AG09309 (cell line): ENCODE measurements at places on chromosomes 6 and 20.
A peak's percentile ranks its signal among the peaks of the same experiment; 100 is the strongest.

GRCh38 chr6:28330041-28330440, 5.9 kb downstream of the ZSCAN31 start:
- no peak for DNase-seq

DNA sequence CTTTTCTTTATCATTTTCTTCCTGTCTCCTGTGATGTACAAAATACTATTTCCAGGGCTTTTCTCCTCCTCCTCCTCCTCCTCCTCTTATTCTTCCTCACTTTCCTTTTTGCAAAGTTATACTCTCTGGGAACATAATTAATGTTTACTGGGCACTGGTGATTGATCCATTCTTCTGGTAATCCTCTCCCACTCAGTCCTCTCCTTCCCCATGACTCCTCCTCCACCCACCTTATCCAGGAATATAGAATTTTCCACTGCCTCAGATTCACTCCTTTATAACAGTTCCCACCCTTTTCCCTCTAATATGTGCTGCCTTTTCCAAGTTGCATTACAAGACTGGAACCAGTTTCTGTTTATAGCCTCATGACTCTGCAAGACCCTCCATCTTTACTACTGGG, 62.5 kb upstream of the IYD start:
- DNase-seq = no peak

- no peak for DNase-seq
Measured at GRCh38 chr20:62066339-62066982, 780 bp upstream of the TAF4 start.

- no peak for DNase-seq
Measured at GRCh38 chr6:19929312-19929711, 92.1 kb downstream of the ID4 start.

DNA sequence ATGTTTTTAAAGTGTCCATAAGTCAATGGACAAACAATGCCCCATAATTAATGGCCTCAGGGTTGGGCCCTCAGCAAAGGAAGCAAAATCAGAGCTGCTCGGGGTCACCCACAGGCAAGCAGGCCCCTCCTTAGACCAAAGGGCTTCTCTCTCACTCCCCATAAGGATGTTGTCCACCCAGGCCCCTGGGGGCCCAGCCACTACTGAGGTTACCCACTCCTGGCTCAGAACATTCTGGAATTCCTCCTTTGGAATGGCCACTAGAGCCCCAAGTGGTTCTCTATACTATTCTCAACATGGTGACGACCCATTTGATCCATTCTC, 50.9 kb downstream of the BANF2 start:
- no peak for DNase-seq

DNA sequence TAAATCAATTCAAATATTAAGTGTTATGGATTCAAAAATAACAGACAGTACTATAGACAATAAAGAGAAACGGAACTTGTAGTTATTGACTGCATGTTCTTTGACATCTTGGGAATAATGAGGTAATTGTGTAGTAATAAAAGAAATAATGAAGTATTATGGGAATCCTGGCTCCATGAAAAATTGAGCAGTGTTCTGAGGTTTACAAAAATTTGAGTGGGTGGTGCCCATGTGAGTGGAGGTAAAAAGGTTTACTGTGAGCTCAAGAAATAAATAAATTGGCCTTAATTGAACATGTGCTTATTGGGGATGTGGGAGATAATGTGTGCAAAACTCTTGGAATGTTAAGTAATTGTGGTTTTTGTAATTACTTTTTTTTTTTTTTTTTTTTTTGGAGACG, 1013.7 kb upstream of the GJE1 start:
- no peak for DNase-seq

GRCh38 chr20:43586641-43587040, 4.1 kb upstream of the IFT52 start:
- no peak for DNase-seq

- no peak for DNase-seq
Measured at GRCh38 chr6:167915139-167915538, 82.3 kb upstream of the KIF25 start.

DNA sequence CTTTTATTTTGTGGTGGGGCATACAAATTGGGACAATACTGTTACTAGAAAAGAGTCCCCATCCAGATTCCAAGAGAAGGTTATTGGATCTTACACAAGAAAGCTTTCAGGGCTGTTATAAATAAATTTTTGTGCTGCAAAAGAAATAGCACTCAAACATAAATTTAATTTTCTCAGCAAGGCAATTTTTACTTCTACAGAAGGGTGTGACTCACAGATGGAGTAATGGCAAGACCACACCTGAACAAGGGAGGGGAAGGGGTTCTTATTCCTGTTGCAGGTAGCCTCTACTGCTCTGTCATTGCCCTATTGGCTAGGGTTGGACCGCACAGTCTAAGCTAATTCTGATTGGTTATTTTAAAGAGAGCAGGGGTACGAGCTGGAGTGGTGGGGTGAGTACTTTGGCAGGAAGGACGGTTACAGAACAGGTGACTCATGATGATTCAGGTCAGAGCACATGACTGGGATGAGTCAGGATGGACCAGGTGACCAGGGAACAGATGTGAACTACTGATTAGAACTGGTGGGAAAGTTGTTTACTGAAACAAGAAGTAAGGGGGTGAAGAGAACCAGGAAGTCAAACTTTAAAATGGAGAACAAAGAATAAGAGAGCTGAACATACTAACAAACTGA, 41.1 kb downstream of the CNR1 start:
- DNase-seq = no peak

DNA sequence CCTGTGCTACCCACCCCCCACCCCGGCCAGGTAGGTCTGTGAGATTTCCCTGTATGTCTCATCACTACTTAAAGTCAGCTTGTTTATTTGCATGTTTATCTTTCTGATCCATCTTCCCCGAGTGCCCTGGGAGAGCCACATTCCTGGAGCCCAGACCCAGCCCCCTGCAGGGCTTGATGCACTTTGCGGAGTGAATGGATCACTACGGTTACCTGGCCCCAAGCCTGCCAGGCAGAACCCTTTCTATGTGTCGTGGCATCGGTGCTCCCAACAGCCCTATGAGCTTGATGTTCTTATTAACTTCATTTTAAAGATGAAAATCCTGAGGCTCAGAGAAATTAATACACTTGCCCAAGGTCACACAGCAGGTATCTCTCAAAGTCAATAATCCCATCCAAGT, 13.6 kb upstream of the SLCO4A1 start:
- no peak for DNase-seq

DNA sequence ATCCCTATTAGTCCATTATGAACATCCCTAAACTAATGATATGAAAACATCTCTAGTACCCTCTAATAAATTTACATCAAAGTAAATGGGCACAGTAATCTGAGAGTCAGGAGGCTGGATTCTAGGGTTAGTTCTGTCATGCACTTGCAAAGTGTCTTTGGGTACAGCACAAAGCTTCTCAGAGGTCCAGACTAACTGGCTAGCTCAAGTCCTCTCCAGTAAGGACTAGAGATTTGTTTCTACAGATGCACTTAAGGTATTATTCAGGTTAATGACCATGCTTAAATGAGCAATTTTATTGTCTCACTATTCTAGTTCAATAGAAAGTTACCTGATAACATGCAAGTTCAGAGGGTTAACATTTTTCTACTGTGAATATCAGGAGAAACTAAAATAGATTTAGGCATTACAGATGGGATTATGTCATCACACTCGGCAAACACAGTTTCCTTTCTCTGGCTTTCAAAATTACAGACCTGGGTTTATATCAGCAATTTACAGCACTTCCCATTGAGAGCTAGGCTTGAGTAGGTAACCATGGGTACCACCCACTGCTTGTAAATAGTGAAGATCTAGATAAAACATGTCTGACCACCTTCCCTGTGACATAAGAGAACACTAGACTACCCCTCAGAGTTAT, 402.9 kb upstream of the RUNX2 start:
- no peak for DNase-seq

DNA sequence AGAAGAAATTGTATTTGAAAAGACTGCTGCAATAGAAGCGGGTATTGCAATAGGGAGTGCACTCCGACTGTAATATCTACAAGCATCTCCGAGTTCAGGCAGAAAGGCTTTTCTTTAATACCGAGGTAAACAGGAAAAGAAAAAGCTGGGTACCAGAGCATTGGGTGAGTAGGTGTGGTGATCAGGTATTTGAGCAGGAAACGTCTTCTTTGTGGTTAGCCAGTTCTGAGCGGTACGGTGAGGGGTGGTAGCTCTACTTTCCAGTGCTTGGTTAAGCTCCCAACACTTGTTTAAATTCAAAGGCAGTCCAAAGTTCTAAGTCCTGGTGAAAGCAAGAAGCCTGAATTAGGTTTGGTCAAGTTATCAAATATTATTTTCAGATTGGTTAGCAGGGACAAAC, 404.1 kb downstream of the LMBRD1 start:
- no peak for DNase-seq

DNA sequence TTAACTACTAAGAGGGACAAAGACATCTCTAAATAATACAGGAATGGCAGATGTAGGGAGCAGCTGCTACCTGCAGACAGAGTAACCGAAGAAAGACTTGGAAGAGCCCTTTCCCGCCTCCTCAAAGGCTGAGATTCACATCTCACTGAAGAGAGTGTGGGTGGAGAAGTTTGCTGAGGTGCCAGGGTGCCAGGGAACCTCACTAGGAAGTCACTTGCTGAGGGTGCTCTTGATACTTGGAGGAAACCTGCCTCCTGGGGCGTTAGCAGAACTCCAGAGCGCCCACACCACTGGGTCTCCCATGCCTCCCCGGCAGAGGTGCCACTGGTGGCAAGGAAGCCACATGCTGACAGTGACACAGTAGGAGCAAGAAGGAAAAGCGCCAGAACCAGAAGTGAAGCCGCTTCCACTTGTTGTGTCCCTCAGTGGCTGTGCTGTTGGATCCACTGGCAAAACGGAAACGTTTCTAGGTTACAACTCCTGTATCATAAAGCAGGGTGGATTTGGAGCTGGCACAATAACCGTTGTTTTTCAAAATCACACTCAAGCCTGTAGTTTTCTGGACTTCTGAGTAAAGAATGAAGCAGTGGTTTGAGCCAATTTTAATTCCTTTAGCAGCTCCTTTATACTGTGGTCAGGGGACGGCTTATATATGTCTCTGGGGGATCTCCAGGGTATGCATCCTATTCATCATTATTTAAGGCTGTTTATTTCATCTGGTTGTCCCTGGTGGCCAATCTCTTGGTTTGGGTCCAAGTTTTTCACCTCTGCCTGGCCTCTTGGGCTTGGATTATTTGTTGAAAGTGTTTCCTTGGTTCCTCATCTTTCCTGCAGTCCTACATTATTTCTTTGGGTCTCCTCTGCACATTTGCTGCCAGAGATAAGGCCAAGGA, 64.5 kb downstream of the CDC5L start:
- DNase-seq = no peak

DNA sequence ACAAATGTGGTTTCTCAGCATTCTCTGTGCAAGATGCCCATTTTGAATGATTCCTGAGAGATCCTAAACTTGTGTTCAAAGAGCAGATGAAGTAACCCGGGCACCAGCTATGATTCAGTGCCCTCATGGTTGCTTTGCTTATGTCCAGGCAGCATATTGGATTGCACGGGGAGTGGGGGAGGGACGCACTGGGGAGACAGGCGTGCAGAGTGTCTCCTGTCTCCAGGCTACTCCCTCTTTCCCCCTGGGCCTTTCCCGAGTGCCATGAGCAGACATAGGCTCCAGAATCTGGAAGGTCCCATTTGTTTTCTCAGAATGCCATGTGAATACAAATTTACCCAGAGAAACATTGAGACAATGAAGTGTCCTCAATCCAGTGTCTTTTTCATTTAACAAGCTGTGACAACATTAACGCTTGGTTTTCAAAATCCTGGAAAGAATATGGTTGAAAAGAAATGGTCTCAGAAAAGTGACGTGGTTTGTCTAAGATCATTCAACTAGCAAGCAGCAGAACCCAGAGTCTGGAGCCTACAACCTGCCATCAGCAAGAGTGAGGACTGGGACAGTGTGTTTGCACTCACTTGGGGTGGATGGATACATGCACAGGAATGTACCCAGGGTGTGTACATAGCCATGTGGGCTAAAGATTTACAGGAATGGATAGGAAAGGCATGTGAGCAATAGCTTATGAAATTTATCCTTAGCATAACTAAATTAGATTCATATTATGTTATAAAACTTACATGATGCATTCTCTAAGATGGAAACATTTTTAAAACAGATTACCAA, 4.2 kb downstream of the SYNDIG1 start:
- DNase-seq = no peak

DNA sequence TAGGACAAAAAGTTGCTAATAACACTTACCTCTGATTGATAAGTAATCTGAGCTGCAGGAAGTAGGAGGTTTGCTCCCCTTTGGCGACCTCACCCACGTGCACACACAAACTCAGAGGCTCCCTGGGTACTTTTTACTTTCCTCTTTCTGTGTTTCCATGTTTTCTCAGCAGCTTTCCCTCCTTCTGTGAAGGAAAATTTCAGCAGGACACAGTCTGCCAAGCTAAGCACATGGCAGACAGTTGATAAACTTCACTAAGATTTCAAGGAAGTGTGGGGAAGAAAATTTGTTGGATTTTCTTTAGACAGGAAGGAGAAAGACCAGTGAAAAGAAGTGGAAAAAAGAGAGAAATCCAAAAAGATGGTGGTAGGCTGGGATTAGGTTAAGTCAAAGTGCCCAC, 215.5 kb upstream of the ARG1 start:
- no peak for DNase-seq

DNA sequence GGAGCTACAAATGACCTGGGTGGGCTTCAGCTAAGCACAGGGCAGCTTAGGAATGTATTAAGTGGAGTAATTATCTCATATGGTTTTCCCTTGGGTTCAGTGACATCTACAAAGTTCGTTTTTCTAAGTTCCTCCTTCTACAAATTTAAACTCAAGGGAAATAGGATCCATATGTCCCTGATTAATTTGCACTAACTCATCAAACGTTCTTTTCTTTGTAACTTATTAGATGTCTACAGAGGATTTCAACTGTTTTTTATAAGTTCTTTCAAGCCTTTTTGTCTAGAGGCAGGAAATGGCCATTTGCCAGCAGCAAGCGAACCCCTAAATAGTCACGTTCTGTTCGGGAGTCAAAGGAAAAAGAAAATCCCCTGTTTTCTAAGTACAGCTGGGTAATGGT, 1060.3 kb downstream of the KIF16B start:
- DNase-seq = no peak

GRCh38 chr6:150865406-150866146, at the start of gene MTHFD1L:
MTHFD1L (plus strand) TSS chr6:150865702; CDS start chr6:150865823, 121 bp downstream.
- peak; percentile 70 for DNase-seq

DNA sequence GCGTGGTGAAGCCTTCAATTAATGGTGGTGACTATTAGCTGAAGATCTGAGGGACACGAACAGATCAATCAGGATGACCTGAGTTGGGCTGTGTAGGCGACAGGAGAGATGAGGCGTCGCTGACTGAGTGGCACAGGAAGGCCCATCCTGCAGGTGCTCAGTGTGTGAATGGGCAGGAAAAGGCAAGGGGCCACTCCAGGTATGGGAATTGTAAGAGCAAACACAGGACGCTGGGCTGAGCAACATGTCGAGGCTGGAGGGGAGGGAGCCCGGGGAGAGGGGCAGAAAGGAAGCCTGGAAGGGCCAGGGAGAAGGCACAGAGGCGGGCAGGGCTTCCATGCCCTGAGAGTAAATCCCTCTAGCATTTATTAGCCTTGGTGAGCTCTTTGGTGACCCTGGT, 151.0 kb downstream of the VEGFA start:
- no peak for DNase-seq

DNA sequence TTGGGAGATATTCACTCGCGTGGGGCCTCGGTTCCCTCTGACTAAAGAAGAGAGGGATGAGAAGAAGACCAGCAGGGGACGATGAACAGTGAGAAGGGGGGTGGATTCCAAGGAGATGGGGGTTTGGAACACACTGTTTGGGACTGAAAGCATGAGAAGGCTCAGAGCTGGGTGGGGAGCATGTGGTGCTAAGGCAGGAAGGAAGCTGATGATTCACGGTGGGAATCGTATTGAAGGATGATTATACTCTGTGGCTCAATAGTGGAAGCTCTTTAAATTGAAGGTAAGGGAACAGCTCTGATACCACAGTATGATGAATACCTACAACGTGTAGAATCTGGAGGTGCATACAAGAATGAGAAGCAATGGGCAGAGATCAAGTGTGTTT, 117.5 kb upstream of the KCNK16 start:
- no peak for DNase-seq
